ENCODE measurements at places on chromosomes 1 and 21.

DNA sequence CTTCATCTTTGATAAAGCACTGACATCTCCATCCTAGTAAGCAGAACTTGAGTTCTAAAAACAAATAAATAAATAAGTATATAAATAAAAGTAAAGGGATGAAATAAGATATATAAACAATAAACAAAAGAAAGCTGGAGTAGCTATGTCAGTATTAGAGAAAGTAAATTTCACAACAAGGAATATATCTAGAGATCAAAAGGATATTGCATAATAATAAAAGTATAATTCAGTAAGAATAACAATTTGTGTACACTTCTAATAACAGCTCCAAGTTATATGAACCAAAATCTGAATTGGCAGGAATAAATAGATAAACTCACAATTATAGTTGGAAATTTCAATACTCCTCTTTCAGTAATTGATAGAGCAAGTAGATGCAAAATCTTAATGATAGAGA lies 9.8 kb upstream of the CENPF start:
- no peak for DNase-seq

GRCh38 chr1:231681006-231681405 lies 54.4 kb downstream of the DISC1 start:
- no peak for DNase-seq

DNA sequence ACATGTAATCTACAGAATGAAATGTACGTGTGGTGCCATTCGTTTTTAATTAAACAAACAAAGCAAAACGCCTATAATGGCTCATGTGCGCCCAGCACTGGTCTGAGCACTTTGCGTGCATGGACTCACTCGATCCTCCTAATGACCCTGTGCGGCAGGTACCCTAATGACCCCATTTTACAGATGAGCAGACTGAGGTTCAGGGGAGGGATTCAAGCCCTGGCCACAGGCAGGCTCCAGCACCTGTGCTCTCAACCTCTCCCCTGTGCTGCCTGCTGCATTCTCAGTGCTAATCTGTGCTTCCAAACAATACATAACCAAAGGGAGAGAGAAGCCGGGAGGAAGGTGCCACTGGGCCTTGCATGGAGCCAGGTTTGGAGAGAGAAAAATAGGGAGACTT lies 124.2 kb upstream of the ZBTB40 start:
- no peak for DNase-seq

GRCh38 chr1:167175901-167176300 lies 44.8 kb upstream of the POU2F1 start:
- DNase-seq: no peak

GRCh38 chr1:55010194-55010886 lies 11.6 kb downstream of the BSND start:
- no peak for DNase-seq

Data from amniotic stem cell (primary cell).